ENCODE measurements at places on chromosomes 1 and 21.

DNA sequence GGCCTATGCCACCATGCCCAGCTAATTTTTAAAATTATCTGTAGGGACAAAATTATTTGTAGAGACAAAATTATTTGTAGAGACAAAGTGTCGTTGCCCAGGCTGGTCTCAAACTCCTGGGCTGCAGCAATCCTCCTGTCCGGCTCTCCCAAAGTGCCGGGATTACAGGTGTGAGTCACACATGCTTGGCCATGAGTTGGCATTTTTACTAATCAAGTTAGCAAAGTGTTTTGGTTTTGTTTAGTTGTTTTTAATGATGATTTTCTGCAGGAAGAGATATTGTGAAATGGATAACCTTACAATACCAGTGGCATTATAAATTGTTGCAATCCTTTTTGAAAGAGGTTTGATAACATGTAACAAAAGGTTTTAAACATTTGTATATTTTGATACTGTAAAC lies 65.3 kb upstream of the MAGI3 start:
- DNase-seq, result no peak

GRCh38 chr1:31954607-31955283 lies 16.6 kb upstream of the PTP4A2 start:
- peak; percentile 38 for DNase-seq

- no peak for DNase-seq
Measured at GRCh38 chr1:211703812-211704537, 28.6 kb upstream of the NEK2 start.

- no peak for DNase-seq
Measured at GRCh38 chr21:45415188-45415942, 10.4 kb downstream of the COL18A1 start.

All from H9 (cell line).